Right lobe of liver (tissue), 6 donors: ENCODE measurements at places on chromosomes 2 and 18. TPM values are rescaled to one million over a fixed set of nuclear protein-coding genes. Genes with fewer than 3 reads are reported as not detected.

- no peak for DNase-seq
- H3K27me3 ChIP-seq, result no peaks in the 10 kb centered on the region
- H3K4me3 ChIP-seq, result no peak overlapping the region
- no peaks in the 10 kb centered on the region for H3K36me3 ChIP-seq
- no peak overlapping the region for H3K27ac ChIP-seq
Observed at GRCh38 chr18:49980896-49981295, 167.6 kb upstream of the ACAA2 start.

The CGREF1 gene
- 33.2 TPM for total RNA-seq

GRCh38 chr18:76975577-76976110 lies 153.3 kb downstream of the ZNF236 start:
- H3K36me3 ChIP-seq, result no peaks in the 10 kb centered on the region
- no peaks in the 10 kb centered on the region for H3K27me3 ChIP-seq
- H3K4me1 ChIP-seq, result no peaks in the 10 kb centered on the region
- no peak overlapping the region for H3K4me3 ChIP-seq
- no peak for DNase-seq

DNA sequence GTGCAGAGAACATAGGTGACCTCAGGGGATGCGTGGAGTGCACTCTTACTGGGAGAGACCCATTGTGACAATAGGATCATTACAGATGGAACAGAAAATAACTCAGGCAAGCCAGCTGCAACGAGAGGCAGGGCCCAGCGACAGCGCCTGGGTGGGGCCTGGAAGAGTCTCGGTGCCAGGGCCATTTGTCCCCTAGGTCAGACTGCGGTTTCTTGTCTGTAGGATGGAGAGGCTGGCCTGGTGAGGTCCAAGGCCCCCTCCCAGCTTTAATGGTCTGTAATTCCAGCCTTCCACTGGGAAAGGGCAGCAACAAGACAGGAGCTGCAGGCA lies 208.6 kb upstream of the APCDD1 start:
- no peaks in the 10 kb centered on the region for H3K36me3 ChIP-seq
- no peaks in the 10 kb centered on the region for H3K27me3 ChIP-seq
- H3K4me1 ChIP-seq, result no peaks in the 10 kb centered on the region
- DNase-seq, result no peak
- no peak overlapping the region for H3K4me3 ChIP-seq
- H3K27ac ChIP-seq, result no peak overlapping the region

GRCh38 chr2:74548900-74549826 lies 4.6 kb downstream of the LOXL3 start:
- H3K27ac ChIP-seq, result no peak overlapping the region
- no peaks in the 10 kb centered on the region for H3K4me1 ChIP-seq
- H3K4me3 ChIP-seq, result peak overlapping the region; percentile 56
- no peaks in the 10 kb centered on the region for H3K27me3 ChIP-seq
- no peaks in the 10 kb centered on the region for H3K36me3 ChIP-seq

- H3K27ac ChIP-seq, result no peak overlapping the region
- H3K36me3 ChIP-seq, result peaks cover 33% of the 10 kb centered on the region
- H3K27me3 ChIP-seq, result no peaks in the 10 kb centered on the region
- H3K4me1 ChIP-seq, result no peaks in the 10 kb centered on the region
- no peak overlapping the region for H3K4me3 ChIP-seq
- no peak for DNase-seq
Observed at GRCh38 chr2:111990375-111990774, 64.7 kb upstream of the TMEM87B start.

The MTHFD2 gene
- total RNA-seq, result 0.31 TPM

GRCh38 chr2:201929281-201930026 lies 104.2 kb upstream of the FZD7 start:
- no peaks in the 10 kb centered on the region for H3K27me3 ChIP-seq
- no peak overlapping the region for H3K4me3 ChIP-seq
- no peak overlapping the region for H3K27ac ChIP-seq
- no peak for DNase-seq
- no peaks in the 10 kb centered on the region for H3K4me1 ChIP-seq

The PROKR1 gene
- not detected for total RNA-seq

GRCh38 chr2:150292807-150293206 lies 194.7 kb downstream of the RND3 start:
- no peaks in the 10 kb centered on the region for H3K36me3 ChIP-seq
- no peaks in the 10 kb centered on the region for H3K4me1 ChIP-seq
- DNase-seq, result no peak
- no peak overlapping the region for H3K27ac ChIP-seq

The NPAS2 gene
- total RNA-seq, result 33.3 TPM

The TLX2 gene
- total RNA-seq, result not detected
